ENCODE measurements at places on chromosomes 3 and 15. TPM values are rescaled to one million over a fixed set of nuclear protein-coding genes. Genes with fewer than 3 reads are reported as not detected.
A peak's percentile ranks its signal among the peaks of the same experiment; 100 is the strongest.

- no peak for DNase-seq
Observed at GRCh38 chr3:71419369-71419768, 164.2 kb downstream of the FOXP1 start.

DNA sequence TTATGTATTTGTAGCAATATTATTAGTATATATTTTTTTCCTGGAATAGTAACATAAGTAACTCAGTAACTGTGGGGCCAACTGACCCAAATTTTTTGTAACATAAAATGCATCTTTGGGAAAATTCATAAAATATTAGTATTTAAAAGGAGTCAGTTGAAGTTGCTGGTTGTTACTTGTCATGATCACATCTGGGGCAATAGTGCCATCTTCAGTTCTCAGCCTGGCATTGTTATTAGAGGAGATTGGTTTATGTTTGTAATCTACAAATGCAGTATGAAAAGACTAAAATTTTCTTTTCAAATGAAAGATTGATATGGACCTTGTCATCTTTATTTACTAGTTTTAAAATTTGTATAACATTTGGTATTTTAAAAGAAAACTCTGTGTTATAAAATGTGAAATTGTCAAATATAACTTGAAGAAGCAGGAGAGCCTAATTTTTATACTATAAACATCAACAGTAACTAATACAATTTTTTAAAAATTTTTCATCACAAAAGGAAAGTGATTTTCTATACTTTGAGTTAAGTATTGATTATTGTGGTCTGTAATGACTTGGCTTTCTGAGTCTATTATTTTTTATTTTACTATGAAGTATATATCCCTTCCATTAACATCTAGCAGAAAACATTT lies 38.8 kb upstream of the MLF1 start:
- DNase-seq, result no peak

Gene CCR1
- total RNA-seq, result 21.5 TPM

DNA sequence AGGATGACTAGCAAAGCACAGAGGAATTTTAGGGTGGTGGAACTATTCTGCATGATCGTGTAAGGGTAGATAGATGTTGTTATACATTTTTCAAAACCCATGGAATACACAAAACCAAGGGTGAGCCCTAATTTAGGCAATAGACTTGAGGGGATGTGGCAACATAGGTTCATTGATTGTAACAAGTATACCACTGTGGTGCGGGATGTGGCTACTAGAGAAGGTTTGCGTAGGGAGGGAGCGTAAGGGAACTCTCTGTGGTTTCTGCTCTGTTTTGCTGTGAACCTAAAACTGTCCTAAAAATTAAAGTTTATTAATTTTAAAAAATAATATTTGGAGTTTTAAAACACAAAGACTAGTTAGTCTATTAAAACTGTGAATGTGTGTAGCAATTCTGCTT lies 202.8 kb downstream of the PLCL2 start:
- no peak for DNase-seq

DNA sequence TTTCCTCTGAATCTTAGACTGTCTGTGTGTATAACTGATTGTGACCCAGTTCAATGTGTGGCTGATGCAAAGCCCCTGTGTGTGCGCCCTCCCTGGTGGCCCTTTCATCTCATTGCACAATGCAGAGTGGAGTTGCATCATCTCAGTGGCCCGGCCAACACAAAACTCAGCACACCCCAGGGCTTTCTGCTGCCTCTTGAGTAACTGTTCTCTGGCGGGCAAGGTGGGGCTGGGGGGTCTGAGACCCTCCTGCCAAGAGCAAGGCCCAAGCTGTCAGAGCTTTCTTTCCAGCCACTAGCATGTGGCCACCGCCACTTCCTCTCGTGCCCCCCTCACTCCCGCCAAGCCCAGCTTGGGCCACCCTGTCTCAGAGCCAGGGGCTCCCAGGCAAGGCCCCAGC lies 80.7 kb upstream of the ALDH1L1 start:
- peak; percentile 78 for DNase-seq

DNA sequence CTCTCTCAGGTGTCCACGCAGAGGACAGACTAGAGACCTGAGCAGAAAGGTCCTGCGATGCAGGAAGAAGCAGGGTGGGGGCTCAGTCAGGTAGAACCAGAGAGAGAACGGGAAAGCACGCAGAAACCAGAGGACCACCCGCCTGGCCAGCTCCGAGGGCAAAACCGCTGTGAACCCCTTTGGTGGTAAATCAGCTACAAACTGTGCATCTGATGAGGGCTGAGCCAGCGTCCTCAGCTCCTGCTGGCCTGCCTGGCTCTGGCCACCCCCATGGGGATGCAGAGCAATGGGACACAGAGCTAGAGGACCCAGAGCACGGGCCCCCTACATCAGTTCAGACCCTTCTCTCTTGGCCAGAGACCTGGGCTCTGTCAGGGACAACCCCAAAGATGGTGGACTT lies 44.6 kb downstream of the WNT7A start:
- peak; percentile 50 for DNase-seq

- no peak for DNase-seq
Observed at GRCh38 chr15:27723821-27724220, 375.3 kb downstream of the OCA2 start.

- no peak for DNase-seq
Observed at GRCh38 chr3:187983484-187984124, 170.4 kb upstream of the LPP start.

- peak; percentile 84 for DNase-seq
Observed at GRCh38 chr3:18425641-18426257, 610 bp upstream of the SATB1 start.

- DNase-seq, result peak; percentile 91
Observed at GRCh38 chr3:33277193-33277882, at the start of gene FBXL2. TSS of gene FBXL2 (plus strand) at chr3:33277442. CDS start at chr3:33277513, 71 bp downstream.

Gene TP63
- total RNA-seq, result 0.72 TPM

DNA sequence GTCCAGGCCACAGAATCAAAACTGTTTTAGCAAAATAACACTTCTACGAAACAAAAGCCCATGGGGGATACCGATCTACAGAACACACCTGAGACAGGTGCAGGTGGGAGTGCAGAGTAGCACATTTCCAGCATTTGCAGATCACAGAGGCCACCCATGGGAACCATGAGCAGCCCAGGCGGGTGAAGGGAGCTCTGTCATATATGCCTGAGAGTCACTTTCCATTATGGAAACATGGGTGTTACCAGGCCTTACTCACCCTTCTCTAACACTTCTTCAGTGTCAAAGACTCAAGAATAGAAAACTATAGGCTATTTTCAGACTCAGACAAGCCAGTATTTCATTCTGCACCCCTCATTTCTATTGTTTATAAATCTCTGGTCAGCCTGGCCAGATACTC lies 3.5 kb downstream of the PLA1A start:
- no peak for DNase-seq

Gene SCAPER
- total RNA-seq, result 44.3 TPM

GRCh38 chr3:150172356-150172755 lies 201.7 kb upstream of the PFN2 start:
- DNase-seq, result no peak

GRCh38 chr3:73225991-73226390 lies 164.5 kb downstream of the EBLN2 start:
- no peak for DNase-seq

Gene SLC27A2
- 0.39 TPM for total RNA-seq

- DNase-seq, result no peak
Observed at GRCh38 chr15:66899555-66900350, 165.6 kb upstream of the SMAD3 start.

DNA sequence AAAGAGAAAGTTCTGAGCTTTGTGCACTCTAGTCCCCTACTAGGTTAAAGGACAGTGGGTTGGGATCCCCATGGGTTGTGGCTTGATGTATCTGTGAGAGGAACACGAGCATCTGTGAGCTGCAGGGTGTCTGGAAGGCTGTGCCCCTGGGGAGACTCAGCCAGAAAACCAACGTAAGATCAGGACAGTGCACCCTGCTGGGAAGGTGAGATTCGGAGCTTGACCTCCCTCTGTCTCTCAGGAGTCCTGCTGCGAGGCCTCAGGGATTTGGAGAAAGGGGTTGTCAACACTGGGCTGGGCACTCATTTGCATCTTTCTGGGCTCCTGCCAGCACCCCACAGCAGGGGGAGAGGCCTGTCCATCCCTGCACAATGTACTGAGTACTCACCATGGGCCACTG lies 15.2 kb downstream of the ANKRD63 start:
- DNase-seq, result no peak

- DNase-seq, result no peak
Observed at GRCh38 chr3:58657571-58658141, 8.9 kb downstream of the FAM3D start.

Gene ZFAND6
- 61.2 TPM for total RNA-seq

Gene PP2D1
- not detected for total RNA-seq

Gene PLIN1
- 3.0 TPM for total RNA-seq

DNA sequence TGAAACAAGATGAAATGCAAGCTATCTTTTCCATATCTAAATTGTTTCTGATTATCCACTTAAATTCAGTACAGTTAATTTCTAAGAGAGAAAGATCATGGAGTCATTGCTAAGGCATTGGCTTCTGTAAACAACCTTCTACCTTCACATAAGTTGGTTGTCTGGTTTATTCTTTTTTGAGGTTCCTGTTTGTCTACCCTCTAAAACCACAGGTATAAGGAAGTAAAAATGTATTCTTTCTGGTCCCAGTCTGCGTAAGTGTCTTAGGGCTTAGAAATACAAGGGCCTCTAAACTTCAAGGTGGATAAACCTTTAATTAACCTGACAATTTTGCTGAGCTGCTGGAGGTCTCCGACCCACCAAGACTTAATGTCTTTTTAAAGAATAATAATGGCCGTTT lies 3.6 kb upstream of the ATOSA start:
- DNase-seq, result no peak

Gene ADIPOQ
- total RNA-seq, result 1.5 TPM

GRCh38 chr3:52120556-52121463 lies 33.4 kb downstream of the POC1A start:
- DNase-seq, result peak; percentile 51

DNA sequence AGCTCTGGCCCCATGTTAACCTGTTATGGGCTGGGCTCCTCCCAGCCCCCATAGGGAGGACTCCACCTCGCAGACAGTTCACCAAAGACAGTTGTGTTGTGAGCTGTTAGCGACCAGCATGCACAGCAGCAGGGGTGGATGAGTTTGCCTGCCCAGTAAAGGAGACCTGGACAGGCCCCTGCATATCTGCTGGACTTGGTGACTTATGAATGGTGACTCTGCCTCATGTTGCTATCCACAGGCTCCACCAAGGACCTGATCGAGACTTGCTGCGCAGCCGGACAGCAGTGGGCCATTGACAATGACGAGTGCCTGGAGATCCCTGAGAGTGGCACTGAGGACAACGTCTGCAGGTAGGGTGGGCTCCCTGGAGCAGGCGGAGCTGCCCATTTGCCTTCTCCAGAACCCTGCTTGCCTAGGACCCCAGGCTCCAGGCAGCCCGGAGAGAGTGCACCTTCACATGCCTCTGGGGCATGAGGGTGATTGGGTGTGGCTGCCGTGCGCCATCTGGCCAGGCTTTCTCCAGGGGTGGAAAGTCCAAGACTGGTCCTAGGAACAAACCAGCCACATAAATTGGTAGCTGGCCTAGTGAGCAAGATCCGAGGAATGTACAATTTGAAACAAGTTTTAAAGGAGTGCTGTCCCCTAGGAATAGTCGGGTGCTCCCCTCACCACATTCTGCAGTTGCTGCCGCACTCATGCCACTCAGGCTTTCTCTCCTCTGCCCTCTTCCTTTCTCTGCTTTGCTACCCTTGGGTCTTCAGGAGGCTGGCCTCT lies 59.1 kb downstream of the FBLN2 start:
- DNase-seq, result no peak

DNA sequence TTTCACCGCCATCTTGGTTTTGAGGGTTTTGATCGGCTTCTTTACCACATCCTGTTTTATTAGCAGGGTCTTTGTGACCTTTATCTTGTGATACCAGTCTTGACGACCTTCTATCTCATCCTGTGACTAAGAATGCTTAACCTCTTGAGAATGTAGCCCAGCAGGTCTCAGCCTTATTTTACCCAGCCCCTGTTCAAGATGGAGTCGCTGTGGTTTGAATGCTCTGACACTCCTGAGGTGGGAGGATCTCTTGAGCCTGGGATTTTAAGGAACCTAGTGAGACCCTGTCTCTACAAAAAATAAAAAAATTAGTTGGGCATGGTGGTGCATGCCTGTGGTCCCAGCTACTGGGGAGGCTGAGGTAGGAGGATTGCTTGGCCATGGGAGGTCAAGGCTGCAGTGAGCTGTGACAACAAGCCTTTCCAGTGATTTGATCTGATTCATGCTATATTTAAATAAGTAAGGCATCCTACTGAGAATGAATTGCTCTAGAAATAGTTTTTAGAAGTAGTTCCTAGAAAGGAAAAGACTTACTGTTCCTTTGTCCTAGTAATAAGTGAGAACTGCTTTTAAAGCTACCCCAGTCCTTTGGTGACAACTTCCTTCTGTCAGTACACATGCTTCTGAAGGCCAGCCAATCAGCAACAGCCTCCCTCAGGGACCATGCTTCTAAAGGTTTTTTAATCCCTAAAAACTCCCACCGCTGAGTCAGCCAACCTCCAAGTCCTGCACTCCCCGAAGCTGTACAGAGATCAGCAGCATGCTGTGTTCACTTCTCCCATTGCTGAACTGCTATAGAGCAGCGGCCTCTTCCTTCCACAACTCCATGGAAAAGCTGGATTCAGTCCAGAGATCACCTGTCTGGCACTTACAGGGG lies 9.1 kb upstream of the CEMIP start:
- no peak for DNase-seq

GRCh38 chr15:65824941-65825544 lies 33.0 kb upstream of the DENND4A start:
- DNase-seq, result no peak

Data from aorta (tissue), 5 donors.